ENCODE measurements at places on chromosomes 1 and 21.

DNA sequence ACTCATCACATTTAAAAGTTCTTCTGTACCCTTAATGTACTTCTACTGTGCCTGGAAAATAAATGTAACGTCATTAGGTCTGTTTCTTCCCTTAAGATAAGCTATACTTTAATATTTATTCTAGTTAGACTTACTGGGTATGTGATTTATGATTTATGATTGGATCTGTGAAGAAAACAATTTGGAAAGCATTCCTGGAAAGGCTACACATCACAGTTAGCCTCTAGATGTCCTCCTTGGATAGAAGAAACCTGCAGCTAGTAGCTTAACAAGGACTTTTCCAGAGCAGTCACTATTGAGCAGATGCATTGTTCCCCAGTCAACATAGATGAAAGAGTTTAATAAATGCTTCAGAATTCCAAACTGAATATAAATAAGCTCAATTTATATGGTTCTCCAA lies 22.2 kb upstream of the ABL2 start:
- DNase-seq, result no peak

DNA sequence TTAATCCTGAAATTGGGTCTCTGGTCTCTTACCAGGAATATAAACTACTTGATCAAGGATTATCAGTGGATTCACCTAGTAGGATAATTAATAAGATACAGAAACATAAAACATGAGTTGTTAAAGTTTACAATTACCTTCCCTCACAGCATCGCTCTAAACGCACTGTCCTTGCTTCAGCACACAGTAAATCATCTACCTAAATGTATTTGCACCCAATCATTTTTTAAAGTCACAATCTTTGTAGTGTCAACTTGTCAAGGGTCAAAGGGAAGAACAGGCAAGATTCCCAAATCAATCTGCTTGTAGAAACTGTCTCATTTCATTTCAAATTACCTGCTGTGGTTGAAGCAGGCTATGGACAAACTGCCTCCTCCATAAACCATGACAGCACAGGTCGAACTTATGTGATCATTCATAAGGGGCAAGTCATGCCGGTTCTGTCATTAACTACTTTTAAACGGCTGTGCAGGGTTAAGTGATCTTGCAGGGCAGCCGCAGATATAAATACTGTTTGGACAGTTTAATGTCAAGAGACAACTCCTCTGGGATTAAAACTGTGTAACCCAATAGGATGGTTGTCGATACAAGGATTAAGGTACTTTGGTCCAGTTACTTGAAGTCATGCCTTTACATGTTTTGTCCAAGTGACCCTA lies 93.6 kb downstream of the ZNF281 start:
- no peak for DNase-seq

DNA sequence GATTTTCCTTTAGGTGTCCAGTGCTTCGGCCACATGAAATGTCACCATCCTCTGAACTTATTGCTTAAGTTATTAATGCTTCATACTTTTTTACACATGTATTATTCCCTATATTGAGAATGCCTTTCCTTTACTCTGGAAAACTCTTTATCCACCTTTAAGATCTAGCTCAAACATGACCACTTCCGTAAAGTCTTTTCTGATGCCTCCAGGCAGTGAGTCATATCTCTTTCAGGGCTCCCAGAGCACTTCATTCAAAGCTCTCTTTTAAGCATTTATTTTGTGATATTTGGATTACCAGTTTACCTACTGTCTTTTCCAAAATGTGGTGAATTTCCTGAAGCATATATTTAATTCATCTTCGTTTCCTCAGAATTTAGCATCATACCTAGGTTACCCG lies 178.9 kb downstream of the HS2ST1 start:
- DNase-seq, result no peak

GRCh38 chr21:42655796-42656770 lies 2.7 kb downstream of the PDE9A start:
- DNase-seq, result no peak

DNA sequence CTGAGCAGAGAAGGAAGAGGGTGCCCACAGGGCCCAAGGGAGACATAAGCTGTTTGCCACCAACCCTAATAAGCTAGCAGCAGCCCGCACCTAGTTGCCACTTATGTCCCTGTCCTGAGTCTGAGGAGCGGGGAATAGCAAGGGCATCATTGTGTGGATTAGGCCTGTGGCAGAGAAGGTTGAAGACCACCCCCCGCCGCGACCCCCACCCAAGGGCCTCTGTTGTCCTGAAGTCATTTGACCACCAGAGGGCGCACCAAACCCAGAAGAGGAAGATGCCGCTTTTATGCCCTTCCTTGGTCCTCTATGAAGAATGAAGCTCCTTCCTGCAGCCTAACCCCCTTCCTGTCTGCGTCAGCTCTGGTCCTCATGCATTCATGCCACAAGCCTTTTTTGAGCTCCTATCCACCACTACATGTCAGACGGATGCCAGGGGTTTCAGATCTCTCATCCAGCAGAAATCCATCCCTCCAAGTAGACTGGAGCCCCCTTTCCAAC lies 16.6 kb downstream of the RHBG start:
- DNase-seq, result peak; percentile 80

GRCh38 chr1:78038491-78038939 lies 7.3 kb upstream of the GIPC2 start:
- no peak for DNase-seq

DNA sequence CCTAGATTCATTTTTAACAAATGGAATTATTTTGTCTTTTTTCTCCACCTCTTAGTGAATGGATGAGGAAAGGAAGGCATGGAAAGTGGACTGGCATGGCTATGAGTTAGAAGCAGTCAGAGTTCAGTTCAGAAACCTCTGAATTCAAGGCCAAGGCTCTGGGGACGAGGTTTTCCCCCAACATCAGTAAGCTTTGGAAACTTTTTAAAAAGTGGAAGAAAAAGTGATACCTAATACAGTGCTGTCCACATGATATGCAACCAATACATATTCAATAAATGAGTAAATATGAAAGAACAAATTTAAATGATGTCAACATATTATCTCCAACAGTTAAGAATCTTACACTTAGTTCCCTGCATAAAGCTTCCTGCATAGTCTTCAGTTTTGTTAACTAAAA lies 204.7 kb downstream of the HLX start:
- no peak for DNase-seq

DNA sequence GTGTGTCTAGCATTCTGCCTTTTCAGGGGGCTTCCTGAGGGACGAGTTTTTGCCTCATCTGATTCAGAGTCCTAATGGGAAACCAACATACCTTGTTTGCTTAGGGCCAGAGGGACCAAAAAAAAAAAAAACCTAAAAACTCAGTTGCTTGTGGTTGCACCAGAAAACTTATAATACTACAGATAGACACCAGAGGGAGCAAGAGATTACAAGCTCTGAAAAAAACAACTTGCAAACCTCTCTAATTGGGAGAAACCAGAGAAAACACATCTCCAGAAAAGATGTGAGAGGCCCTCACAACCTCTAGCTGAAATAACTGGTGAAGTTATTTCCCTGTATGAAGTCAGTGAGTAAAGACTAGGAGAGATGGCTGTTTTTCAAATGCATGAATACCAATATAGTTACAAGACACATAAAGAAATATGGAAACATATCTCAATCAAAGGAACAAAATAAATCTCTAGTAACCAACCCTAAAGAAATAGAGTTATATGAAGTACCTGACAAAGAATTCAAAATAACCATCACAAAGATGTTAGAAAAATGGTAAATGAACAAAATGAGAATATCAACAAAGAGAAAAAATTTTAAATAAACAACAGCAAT lies 233.7 kb upstream of the NFIA start:
- peak; percentile 48 for DNase-seq

- no peak for DNase-seq
Observed at GRCh38 chr1:30380625-30380984, 342.8 kb downstream of the MATN1 start.

- no peak for DNase-seq
Observed at GRCh38 chr21:42245331-42246193, 26.6 kb downstream of the ABCG1 start.

GRCh38 chr1:23456226-23456625 lies 27.8 kb downstream of the ASAP3 start:
- DNase-seq, result no peak

DNA sequence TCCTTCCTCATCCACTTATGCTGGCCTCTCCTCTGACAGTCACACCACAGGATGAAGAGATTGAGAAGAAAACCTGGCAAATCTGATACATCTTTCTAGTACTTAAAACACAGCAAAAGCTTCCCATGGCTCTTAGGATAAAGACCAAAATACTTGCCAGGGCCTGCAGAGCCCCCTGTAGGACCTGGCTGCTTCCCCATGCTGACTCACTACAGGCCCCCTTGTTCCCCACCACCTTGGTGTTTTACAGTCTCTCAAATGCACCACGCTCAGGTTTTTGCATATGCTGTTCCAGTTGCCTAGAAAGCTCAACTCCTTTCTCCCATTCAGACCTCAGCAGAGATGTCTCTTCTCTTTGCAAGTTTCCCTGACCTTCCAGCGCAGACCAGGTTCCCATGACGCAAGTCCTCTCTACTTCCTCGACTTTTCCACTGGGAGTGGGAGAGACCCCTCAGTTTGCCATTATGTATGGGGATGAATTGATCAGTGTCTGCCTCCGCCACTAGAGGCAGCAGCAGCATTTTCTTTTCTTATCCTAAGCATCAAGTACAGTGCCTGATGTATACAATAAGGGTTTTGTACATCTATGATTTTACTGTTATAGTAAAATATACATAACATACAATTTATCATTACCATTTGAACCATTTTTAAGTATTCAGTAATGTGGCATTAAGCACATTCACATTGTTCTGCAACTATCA lies 113.8 kb upstream of the C8B start:
- DNase-seq, result peak; percentile 8

DNA sequence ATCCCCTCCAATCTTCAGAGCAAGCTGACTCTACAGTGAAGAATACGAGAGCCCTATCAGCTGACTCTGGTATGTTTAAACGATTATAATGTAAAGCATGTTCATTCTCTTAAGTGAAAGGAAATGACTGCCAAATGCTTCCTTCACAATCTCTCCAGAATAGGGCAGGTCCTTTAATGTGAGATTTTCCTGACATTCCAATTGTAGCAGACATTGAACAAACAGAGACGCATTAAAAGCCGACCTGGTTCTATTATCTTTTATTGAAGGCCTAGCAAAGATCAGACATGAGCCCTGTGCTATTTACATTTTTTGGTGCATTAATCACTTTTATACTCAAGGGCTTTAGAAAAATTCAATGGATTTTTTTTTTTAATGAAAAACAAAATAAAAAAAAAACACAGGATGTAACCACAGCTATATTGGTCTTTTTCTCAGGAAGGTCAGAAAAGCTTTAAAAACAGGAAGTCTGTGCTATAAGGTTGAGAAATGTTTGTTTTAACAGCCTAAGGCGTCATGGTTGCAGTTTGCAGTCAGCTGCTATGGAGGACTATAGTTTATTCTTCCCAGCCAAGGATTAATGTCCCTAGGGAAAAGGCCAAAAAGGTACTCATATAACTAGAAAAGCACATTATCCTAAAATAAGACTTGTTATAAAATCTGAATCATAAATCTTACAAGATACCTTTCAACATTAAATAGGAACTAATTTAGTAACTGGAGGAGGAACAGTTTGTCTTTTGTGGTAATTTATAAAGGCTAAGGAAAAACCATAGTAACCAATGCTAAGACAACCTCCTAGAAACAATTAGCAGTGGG lies 104.8 kb downstream of the RERE start:
- DNase-seq, result no peak

- DNase-seq, result no peak
Observed at GRCh38 chr1:50197216-50197615, 88.5 kb downstream of the ELAVL4 start.

DNA sequence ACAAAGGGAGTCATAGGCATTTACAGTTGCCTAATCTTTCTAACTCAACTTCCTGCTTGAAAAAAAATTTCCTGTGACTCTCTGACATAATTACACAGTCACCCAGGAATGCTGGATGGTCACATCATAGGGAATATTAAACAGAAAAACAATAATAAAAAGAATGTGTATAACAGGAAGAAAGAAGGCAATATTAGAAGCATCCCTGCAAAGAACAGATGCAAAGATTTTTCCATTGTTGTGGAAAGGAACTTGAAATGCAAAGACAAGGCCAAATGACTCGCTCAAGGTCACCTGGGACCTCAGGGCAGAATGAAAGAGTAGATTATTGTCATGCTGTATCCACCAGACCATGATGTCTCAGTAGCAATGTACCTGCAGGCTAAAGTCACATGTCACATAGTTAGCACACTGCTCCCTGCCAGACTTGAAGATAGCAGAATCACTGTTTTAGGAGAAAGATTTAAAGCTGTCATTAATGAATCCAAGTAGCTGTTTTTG lies 184.3 kb downstream of the CYYR1 start:
- no peak for DNase-seq

DNA sequence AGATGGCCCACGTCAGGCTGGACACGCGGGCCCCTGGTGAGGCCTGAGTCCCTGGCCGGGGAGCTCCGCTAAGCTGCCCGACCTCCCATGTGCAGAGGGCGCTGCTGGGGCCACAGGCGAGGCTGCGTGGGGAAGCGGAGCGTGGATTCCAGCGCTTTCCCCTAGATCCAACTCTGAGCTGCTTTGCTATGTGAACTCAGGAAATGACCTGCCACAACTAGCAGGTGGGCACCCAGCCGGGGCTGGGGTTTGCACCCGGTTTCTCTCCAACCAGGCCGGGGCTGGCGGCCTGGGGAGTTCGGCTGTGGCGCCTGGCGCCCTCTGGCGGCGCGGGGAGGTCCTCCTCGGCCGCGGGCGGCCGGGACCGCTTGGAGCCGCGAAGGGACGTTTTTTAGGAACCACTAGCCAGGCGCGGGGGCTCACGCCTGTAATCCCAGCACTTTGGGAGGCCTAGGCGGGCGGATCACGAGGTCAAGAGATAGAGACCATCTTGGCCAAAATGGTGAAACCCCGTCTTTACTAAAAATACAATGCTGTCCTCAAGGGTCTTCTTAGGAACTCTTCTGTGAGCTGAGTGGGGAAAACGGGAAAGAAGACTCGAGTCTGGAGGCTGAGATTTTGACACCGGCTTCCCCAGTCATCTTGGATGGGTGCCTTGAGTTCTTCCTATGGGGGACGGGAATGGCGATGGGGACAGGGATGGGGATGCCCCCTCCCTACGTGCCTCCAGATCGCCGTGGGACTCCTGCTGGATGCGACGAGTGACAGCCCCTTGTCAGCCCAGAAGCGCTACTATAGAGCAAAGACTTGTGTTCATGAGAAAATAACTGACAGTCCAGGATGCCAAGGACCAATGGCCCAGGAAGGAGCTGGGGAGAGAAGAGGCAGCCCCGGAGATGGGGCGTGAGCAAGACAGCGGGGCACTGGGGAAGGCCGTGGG lies 12.6 kb downstream of the PYCR2 start:
- DNase-seq, result peak; percentile 85

GRCh38 chr1:211750599-211750998 lies 75.2 kb upstream of the NEK2 start:
- no peak for DNase-seq

DNA sequence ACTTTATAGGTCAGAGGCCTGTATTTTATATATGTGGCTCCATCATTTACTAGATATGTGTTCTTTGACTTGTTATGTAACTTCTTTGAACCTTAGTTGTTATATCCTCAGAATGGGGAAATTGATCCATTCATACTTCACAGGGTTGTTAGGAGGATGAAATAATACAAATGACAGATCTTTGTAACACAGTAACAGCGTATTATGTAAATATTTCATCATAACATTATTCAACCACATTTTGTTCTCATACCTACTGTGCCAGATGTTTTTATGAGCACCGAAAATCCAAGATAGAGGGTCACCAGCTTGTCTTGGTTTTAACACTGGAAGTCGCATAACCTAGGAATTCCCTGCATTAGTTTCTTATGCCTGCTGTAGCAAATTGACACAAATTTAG lies 3.3 kb downstream of the SUCO start:
- DNase-seq, result no peak

- no peak for DNase-seq
Observed at GRCh38 chr1:172154551-172154950, 265.9 kb upstream of the C1orf105 start.

- DNase-seq, result no peak
Observed at GRCh38 chr1:65362545-65362944, 53.2 kb downstream of the DNAJC6 start.

Measured in ELF-1 (cell line).